ENCODE measurements at places on chromosomes 11 and 22.

DNA sequence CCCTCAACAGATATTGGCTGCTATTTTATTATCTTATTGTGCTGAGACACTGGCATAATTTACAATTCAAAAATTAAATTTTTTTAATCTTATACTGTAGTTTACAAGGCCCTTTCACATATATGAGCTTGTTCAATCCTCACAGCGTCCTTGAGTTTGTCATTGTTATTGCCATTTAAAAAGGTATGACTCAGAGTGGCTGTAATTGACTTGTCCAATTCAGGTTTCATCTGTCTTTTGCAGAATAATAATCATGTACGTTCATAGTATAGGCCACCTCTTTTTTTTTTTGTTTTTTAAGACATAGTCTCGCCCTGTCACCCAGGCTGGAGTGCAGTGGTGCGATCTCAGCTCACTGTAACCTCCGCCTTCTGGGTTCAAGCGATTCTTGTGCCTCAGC lies 11.5 kb downstream of the PTPRJ start:
- peaks cover 4% of the 10 kb centered on the region for H3K36me3 ChIP-seq
- DNase-seq = no peak
- H3K27me3 ChIP-seq = no peaks in the 10 kb centered on the region

GRCh38 chr22:23178512-23179254 lies 1.6 kb upstream of the BCR start:
- peaks cover 31% of the 10 kb centered on the region for H3K4me1 ChIP-seq
- H3K4me3 ChIP-seq = no peak overlapping the region
- H3K27me3 ChIP-seq = peaks cover 5% of the 10 kb centered on the region
- peak; percentile 69 for DNase-seq

DNA sequence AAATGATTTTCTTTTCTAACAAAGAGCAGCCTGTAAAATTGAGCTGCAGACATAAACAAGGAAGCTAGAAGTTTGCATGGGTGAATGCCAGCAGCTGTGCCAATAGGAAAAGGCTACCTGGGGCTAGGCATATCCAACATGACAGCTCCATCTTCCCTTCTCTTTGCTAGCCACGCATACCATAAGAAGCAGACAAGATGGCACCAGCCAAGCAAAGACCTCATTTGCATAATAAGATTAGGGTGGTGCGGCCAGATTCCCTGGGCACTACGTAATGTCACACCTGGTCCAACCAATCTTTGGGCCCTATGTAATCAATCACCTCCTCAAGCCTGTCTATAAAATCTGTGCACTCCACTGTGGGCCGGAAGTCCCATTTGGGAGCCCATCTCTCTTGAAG lies 108.3 kb downstream of the SWAP70 start:
- H3K27me3 ChIP-seq = no peaks in the 10 kb centered on the region
- no peaks in the 10 kb centered on the region for H3K4me1 ChIP-seq
- H3K4me3 ChIP-seq = no peak overlapping the region
- peaks cover 34% of the 10 kb centered on the region for H3K36me3 ChIP-seq
- DNase-seq = no peak

- no peaks in the 10 kb centered on the region for H3K36me3 ChIP-seq
- H3K4me3 ChIP-seq = no peak overlapping the region
- DNase-seq = no peak
- no peaks in the 10 kb centered on the region for H3K27me3 ChIP-seq
- no peaks in the 10 kb centered on the region for H3K4me1 ChIP-seq
- no peak overlapping the region for H3K27ac ChIP-seq
These were observed 843.2 kb downstream of the KCNA4 start for GRCh38 chr11:29173660-29174062.

- no peaks in the 10 kb centered on the region for H3K36me3 ChIP-seq
- H3K4me3 ChIP-seq = no peak overlapping the region
- peaks cover 10% of the 10 kb centered on the region for H3K4me1 ChIP-seq
- no peak for DNase-seq
- no peak overlapping the region for H3K27ac ChIP-seq
These were observed 77.2 kb upstream of the UBASH3B start for GRCh38 chr11:122578171-122578825.

- no peak overlapping the region for H3K27ac ChIP-seq
- no peaks in the 10 kb centered on the region for H3K27me3 ChIP-seq
- no peaks in the 10 kb centered on the region for H3K36me3 ChIP-seq
- peaks cover 6% of the 10 kb centered on the region for H3K4me1 ChIP-seq
- H3K4me3 ChIP-seq = no peak overlapping the region
These were observed 20.5 kb downstream of the GAL start for GRCh38 chr11:68704887-68705286.

- no peaks in the 10 kb centered on the region for H3K27me3 ChIP-seq
- no peak for DNase-seq
- peaks cover 5% of the 10 kb centered on the region for H3K36me3 ChIP-seq
- no peak overlapping the region for H3K27ac ChIP-seq
- H3K4me3 ChIP-seq = no peak overlapping the region
- peaks cover 3% of the 10 kb centered on the region for H3K4me1 ChIP-seq
These were observed 54.3 kb downstream of the ST14 start for GRCh38 chr11:130213979-130214281.

DNA sequence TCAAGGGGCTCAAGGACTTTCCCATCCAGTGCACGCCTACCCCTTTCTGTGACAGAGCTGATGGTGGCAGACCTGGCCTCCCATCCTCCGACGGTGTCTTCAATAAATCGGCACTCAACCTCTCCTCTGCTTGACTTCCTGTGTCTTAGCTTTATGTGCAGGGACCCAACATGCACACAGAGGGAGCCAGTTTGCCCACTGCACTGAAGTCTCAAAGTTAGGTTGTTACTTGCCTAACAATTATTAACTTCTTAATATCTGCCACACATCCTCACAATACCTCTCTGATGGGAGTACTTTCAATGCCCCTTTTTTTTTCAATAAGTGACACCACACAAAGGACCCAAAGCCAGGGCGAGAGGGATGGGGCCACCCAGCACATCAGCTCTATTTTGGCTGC lies 3.6 kb downstream of the IZUMO1R start:
- no peak overlapping the region for H3K4me3 ChIP-seq
- no peaks in the 10 kb centered on the region for H3K36me3 ChIP-seq
- H3K27ac ChIP-seq = no peak overlapping the region
- no peak for DNase-seq

DNA sequence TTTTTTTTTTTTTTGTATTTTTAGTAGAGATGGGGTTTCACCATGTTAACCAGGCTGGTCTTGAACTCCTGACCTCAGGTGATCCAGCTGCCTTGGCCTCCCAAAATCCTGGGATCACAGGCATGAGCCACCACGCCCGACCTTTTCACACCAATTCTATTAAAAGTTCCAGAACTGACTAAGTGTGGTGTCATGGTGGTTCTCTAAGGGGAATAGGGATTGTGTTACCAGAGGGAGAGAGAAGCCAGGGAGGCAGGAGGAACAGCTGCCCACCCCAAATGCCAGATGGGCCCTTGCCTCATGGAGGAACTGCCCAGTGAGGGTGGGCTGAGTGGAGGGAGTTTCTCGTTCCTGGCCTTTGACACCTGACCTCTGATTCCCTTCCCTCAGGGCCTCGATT lies 5.9 kb downstream of the RPS6KA4 start:
- H3K4me3 ChIP-seq = no peak overlapping the region
- H3K4me1 ChIP-seq = peaks cover 18% of the 10 kb centered on the region
- H3K27me3 ChIP-seq = no peaks in the 10 kb centered on the region
- peaks cover 90% of the 10 kb centered on the region for H3K36me3 ChIP-seq
- H3K27ac ChIP-seq = no peak overlapping the region

DNA sequence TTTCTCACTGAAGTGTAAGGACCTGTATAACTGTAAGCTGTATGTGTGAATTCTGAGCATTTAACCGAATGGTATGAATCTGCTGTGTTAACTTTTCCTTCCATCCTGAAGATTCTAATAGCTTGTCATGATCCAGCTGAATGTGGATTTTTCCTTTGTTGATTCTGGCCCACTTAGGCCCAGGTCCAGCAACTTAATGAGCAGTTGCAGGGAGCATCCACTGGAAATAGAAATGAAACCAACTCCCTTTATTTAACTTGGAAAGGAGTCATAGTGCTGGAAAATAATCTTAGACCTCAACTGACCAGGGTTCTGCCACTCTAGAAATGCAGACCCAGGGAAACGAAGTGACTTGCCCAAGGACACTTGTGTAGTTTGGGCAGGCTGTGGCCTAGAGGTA lies 142.3 kb upstream of the MTNR1B start:
- no peak overlapping the region for H3K4me3 ChIP-seq
- DNase-seq = no peak
- H3K36me3 ChIP-seq = no peaks in the 10 kb centered on the region
- H3K4me1 ChIP-seq = no peaks in the 10 kb centered on the region

- H3K36me3 ChIP-seq = no peaks in the 10 kb centered on the region
- no peak overlapping the region for H3K4me3 ChIP-seq
- H3K27me3 ChIP-seq = no peaks in the 10 kb centered on the region
- DNase-seq = no peak
- H3K4me1 ChIP-seq = no peaks in the 10 kb centered on the region
These were observed 7.7 kb downstream of the FZD4 start for GRCh38 chr11:86947541-86947940.

- H3K27me3 ChIP-seq = no peaks in the 10 kb centered on the region
- no peak for DNase-seq
- H3K4me3 ChIP-seq = no peak overlapping the region
- H3K36me3 ChIP-seq = peaks cover 14% of the 10 kb centered on the region
These were observed 130.8 kb downstream of the FCHSD2 start for GRCh38 chr11:73011126-73011817.

- H3K27ac ChIP-seq = no peak overlapping the region
- no peak for DNase-seq
- no peaks in the 10 kb centered on the region for H3K36me3 ChIP-seq
These were observed 10.2 kb upstream of the LGR4 start for GRCh38 chr11:27482793-27483192.

GRCh38 chr11:69799582-69799981 lies 19.6 kb downstream of the FGF3 start:
- no peak for DNase-seq
- no peaks in the 10 kb centered on the region for H3K4me1 ChIP-seq
- H3K4me3 ChIP-seq = no peak overlapping the region
- no peaks in the 10 kb centered on the region for H3K27me3 ChIP-seq

DNA sequence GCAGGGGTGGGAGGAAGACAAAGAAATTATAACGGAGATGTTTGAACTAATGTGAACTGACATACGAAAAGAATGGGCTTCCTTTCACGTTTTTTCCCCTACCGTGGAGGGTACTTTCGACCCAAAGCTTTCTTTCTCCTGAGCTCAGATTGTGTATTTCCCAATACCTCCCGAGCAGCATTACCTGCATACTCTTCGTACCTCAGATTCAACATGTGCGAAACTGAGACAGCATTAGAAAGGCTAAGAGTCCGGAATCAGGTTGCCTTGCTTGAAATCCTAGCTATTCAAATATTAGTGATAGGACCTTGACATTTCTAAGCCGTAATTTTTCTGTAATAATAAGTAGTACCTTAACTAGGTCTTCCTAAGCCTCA lies 778 bp upstream of the PAK1 start:
- peaks cover 56% of the 10 kb centered on the region for H3K4me1 ChIP-seq
- H3K4me3 ChIP-seq = peak overlapping the region; percentile 47
- H3K27me3 ChIP-seq = no peaks in the 10 kb centered on the region
- H3K27ac ChIP-seq = peak overlapping the region; percentile 82
- DNase-seq = no peak

DNA sequence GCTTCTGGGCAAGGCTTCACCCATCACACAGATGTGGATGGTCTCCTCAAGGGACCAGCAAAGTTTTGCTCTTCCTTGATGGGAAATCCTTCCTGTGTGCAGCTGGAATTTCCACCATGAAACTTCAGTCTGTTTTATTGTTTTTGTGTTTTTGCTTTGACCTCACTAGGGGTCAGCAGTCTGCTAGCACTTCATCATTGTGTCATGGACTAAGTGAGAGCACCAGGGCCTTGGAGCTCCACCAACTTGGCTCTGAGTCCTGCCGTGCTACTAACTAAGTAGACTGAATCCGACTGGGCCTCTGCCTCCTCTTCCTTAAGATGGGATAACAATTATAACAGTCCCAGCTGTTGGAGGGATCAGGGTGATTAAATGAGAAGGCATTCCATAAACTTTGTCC lies 305.8 kb upstream of the NCAM1 start:
- DNase-seq = no peak
- no peak overlapping the region for H3K4me3 ChIP-seq
- H3K27me3 ChIP-seq = no peaks in the 10 kb centered on the region
